SK-N-DZ (cell line): ENCODE measurements at places on chromosomes 2 and 18.

DNA sequence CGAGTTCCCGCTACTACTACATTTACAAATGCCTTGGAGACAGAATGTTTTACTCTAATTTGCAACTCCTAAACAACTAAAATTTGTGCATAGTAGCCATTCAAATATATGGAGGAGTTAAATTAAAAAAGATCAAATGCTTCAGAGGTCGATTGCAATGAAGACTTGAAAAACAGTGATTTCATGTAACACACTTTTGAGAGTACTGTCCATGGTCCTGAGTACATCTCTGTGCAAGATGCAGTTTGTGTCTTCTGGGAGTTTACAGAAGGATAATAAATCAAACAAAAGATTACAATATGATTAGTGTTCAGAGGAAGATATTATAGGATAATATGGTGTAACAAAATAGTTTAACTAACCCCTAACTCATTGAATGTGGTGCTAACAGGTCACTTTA lies 894.7 kb downstream of the TMEM182 start:
- DNase-seq = no peak

DNA sequence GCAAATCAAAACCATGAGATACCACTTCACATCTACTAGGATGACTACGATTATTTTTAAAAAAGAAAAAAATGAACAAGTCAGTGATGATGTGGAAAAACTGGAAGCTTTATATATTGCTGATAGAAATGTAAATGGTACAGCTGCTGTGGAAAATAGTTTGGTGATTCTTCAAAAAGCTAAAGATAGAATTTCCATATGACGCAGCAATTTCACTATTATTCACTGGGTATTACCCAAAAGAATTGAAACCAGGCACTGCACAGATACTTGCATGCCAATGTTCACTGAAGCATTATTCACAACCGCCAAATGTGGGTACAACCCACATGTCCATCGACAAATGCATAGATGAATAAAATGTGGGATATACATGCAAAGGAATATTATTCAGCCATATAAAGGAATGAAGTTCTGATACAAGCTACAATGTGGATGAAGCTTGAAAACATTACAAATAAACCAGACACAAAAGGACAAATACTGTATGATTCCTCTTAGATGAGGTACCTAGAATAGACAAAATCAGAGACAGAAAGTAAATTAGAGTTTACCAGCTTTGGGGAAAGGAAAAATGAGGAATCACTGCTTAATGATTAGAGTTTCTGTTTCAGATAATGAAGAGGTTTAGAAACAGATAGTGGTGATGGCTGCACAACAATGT lies 11.1 kb downstream of the RTTN start:
- DNase-seq = no peak

GRCh38 chr2:174325373-174326160 lies 9.2 kb upstream of the SP9 start:
- no peak for DNase-seq

DNA sequence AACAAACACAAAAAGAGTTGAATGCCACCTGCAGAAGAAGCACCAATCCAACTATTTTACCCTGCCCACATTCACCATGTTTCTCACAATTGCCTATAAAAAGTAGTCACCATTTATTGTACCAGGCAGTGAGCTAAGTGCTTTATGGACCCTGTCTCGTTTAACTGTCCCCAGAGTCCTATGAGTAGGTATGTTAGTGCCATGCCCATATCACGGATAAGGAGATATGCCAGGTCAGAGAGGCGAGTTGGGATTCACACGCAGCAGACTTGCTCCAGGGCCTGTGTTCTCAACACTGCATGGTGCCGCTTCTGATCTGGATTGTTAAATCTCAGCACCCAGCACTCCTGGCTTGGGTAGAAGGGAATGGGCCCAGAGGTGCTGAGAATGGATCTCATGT lies 49.1 kb upstream of the CYP1B1 start:
- DNase-seq = no peak

DNA sequence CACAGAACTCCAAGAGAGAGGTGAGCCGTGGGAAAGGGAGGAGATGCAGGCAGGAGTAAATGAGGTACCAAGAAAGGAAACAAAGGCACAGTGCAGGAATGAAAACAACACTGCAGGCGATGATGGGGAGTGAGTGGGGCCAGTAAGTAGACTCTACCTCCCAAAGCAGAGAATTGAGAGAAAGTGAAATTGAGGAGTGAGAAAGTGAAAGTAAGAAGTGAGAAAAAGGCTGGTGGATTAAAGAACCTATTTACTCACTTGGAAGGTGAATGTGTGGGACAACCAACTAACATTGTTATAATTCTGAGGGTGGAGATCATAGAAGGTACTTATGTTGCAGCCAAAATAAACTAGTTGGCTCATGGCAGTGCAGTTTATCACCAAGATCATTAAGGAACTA lies 193.1 kb upstream of the TMEM200C start:
- no peak for DNase-seq

DNA sequence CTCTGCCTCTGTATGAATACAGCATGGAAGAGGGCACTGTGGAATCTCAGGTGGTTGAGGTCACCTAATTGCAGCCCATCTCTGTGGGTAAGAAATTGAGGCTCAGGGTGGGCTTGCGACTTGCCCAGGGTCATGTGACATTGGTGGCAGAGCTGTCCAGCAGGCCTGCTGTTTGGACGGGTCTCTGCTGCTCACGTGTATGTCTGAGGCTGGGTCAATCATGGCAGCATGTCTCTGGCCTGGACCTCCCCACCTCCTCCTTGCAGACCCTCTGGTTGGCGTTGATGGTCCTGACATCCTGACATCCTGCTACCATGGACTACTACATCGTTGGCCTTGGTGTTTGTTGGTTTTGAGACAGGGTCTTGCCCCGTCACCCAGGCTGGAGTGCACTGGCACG lies 64.3 kb upstream of the HPCAL1 start:
- no peak for DNase-seq

- no peak for DNase-seq
These were observed 52.1 kb downstream of the ABCG8 start for GRCh38 chr2:43890855-43891254.

- no peak for DNase-seq
These were observed 109.1 kb downstream of the CDK15 start for GRCh38 chr2:201915446-201915845.

DNA sequence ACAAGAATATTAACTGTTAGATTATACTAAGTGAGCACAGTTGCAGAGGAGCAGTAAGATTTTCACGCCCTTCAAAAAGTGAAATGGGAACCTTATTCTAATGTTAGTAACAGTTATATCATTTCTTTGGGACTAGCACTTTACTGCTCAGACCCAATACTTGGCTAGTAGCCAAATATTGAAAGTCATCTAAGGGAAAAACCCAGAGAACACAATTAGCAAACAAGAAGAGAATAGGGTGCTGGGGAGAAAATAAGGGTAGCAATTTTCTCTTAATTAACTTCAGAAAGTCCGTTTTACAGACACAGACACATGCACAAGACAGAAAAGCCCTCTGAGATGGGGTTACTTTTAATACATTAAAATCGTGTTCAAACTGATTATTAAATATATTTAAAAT lies 71.8 kb downstream of the ID2 start:
- no peak for DNase-seq

GRCh38 chr18:47863041-47863440 lies 67.4 kb downstream of the SMAD2 start:
- no peak for DNase-seq

DNA sequence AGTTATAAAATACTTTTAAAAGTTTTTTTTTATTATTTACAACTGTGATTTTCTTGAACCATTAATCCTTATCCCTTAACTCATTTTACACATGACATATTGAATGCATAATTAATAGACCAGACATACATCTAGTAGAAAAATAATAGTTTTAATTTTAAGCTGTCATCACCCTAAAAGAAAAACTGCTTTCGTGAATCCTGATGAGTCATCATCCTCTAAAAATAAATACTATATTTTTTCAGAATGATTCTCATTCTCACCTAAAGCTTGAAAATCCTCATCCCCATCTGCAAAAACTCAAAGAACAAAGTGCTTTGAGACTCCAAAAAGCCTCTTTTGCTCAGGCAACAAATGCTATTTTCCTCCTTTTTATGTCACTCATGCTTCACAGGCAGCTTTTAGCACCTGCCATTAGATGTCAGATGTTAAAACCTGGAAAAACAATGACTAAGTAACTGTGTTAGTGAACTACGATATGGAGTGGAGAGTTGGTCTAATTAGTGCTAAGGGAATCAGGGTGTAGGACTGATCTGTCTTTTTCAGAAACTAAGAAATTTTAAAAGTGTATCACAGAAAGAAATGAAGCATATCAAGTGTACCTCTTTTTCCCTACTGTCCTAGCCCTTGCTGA lies 297.6 kb downstream of the TMX3 start:
- no peak for DNase-seq

- DNase-seq = peak; percentile 91
These were observed 195.8 kb downstream of the MTX2 start for GRCh38 chr2:176464886-176465564.

DNA sequence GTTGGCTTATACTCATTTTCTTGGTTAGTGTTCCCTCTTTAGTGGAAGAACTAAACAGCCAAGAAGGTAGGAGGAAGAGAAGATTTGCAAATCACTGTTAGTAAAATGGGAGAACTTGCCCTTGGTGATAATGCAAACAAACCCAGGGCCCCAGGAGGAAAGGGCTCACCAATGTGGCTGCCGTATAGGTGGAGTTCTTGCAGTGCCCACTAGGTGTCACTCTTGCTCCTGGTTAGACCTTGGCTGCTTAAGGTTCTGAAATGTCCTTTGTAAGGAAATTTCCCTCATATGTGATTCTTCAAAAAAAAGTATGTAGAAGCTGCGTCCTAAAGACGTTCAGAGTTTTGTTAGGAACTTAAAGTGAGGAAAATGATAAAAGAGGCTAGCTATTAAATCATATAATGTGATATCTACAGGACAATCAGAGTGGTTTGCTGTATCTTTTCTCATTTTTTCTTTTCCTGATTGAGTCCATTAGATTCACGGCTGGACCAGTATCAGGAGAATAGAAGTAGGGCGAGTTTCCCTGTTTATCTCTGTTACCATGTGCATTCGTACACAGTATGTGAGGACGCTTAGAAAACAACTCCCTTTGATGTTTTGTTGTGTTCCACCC lies 48.6 kb downstream of the RPIA start:
- peak; percentile 49 for DNase-seq

DNA sequence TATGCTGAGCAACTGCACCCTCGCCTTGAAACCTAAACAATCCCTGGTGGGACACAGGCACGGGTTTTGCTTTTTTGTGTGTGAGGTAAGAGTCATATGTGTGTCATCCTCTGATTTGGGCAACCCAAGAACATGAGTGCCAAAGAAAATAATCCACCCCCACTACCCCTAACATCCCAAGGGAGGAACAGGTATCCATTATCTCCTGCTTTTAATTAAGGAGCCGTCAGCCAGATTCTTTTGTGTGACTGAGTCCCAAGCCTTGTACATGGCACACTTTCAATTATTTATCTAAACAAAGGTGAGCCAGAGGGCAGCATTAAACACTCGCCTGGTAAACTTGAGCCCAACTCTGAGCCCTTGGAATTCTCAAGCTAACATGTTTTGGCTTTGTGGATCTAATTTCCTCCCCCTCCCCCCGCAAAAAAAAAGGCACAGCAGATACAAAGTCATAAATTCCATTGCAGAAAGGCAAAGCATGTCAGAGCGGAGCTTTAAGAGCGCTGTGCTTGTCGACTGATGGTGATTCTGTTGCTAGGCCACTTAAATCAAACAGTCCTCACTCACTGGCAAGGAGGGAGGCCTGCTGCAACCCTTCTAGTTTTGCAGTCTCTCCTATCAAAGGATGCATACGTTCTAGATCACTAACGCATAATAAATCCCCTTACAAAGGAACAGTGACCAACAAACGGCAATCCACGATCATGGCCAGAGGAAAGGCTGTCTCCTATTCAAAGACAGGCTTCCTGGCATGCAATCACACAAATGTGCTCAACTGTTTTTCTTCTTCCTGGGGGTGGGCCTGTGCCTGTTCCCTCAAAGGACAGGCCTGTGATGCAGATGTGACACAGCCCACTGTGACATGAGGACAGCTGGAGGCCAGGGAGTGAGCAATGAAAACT lies 143.5 kb upstream of the LMAN1 start:
- peak; percentile 56 for DNase-seq

GRCh38 chr2:196537311-196537710 lies 102.2 kb upstream of the CCDC150 start:
- DNase-seq = no peak

DNA sequence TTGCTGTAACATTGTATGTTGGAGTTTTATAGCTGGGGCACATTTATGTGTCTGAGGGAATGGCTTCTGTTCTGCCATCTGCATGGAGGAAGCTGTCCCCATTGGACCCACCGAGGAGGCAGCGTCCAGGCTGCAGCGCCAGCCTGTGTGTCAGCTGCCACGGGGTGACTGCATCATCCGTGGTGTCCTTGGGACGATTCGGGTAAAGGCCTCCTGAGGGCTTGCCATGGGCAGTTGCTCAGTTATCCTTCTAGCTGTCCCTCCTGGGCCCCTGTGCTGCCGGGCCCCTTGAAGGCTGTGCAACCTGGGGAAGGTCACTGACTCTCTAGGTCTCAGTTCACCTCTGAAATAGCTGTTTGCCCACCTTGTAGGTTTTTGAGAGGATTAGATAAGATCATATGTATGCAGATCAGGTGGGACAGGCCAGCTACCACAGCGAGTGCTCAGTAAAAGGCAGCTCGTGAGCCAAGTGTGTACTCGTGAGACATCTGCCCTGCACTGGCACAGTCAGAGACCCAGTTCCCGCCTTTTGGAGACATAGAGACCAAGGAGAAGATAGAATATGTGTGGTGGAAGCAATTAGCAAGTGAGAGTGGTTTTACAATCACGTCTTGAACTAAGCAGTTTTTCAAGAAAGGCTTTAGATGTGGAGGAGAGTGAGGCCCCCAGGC lies 10.6 kb downstream of the LDLRAD4 start:
- DNase-seq = no peak

DNA sequence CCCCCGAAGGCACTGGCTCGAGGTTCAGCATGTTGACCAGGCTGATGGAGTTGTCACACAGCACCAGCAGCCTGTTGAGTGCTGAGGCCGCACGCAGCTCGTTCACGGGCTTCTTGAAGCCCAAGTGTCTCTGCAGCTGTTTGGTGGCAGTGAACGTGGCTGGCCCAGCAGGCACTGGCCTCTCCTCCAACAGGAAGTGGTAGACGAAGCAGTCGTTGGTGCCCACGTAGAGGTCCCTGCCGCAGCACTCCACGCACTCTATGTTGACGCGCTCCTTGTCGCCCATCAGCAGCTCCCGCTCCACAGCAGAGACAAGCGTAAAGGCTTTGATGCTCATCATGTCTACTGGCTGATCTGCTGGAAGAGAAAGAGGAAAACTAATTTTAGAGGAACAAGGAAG lies 21.6 kb downstream of the TGFBRAP1 start:
- no peak for DNase-seq

GRCh38 chr2:221377066-221377465 lies 195.0 kb downstream of the EPHA4 start:
- no peak for DNase-seq

DNA sequence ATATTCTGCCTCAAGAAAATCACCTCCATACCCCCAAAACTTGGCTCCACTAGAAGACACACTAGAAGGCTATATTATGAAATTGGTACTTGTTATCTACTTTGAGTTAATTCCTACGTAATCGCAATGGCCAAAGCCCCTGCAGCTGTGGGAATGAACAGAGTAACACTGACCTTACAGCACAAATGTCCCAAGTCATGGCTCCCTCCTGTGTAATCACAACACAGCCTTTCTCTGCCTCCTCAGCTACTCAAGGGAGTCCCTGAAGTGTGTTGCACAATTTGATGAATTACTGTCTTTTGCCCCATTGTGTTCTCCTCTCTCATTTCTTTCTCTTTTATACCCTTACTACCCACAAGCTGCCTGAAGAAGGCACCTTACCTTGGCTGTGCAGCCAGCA lies 375.2 kb downstream of the ARHGAP15 start:
- DNase-seq = no peak

GRCh38 chr18:25075783-25076182 lies 276.2 kb downstream of the ZNF521 start:
- no peak for DNase-seq
